ENCODE measurements at places on chromosomes 5 and 9. TPM values are rescaled to one million over a fixed set of nuclear protein-coding genes. Genes with fewer than 3 reads are reported as not detected.

Gene SPTAN1
- polyA plus RNA-seq: 362 TPM

Gene C5orf34
- 7.6 TPM for polyA plus RNA-seq

Gene MRNIP
- polyA plus RNA-seq: 50.4 TPM

DNA sequence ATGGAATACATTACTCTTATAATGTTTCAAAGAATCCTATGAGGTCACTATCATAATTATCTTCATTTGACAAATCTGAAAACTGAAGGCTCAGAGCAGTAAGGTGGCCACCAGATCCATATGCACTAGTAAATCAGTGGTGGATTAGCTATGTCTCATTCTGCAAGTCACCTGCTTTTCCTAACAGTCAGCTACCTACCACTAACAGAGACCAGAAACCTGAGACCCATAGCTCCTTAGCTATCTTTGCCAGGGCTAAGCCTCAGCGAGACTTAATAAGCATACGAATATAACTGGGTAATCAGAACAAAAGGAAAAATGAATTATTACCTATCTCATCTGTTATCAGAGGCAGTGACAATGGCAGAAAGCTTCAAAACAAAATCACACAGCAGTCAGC lies 118.7 kb downstream of the AUH start:
- DNase-seq: no peak

GRCh38 chr5:161306351-161306995 lies 240.1 kb downstream of the GABRB2 start:
- DNase-seq: no peak

All from renal pelvis (tissue), 12 donors.